GM12865 (cell line): ENCODE measurements at places on chromosomes 12 and 14.
A peak's percentile ranks its signal among the peaks of the same experiment; 100 is the strongest.

GRCh38 chr12:51846911-51847642 is 1.4 kb downstream of the FIGNL2 start:
- no peak for DNase-seq

DNA sequence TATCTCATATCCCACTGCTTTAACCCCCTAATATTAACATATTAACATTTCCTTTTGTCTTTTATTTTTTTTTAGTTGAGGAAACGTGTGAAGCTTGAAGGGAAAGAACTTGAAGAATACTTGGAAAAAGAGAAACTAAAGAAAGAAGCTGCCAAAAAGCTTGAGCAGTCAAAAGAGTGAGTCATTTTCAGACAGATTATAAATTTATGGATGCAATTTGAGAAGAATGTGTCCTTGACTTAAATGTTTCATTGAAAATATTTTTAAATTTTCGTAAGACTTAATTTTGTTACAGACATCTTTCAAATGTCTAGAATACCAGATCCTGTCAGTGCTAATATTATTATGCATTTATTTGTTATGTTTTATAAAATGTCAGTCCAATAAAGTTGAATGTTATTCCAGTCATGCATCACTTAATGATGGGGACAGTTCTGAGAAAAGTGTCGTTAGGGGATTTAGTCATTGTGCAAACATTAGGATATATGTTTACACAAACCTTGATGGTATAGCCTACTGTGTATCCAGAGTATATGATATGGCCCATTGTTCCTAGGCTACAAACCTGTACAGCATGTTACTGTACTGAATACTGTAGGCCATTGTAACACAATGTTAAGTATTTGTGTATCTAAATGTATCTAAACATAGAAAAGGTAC is 32.6 kb downstream of the CPSF2 start:
- DNase-seq: no peak

DNA sequence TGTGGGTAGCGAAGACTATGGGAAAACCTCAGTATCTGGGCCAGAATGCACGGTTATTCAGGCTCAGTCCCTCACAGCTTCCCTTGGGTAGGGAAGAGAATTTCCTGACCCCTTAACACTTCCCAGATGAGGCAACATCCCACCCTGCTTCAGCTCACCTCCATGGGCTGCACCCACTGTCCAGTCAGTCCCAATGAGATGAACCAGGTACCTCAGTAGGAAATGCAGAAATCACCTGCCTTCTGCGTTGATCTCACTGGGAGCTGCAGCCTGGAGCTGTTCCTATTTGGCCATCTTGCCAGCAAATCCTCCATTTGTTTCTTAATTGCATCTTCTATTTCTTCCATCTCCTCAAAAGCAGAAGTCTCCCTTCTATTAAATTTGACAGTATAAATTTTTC is 104.4 kb downstream of the FOXA1 start:
- no peak for DNase-seq

DNA sequence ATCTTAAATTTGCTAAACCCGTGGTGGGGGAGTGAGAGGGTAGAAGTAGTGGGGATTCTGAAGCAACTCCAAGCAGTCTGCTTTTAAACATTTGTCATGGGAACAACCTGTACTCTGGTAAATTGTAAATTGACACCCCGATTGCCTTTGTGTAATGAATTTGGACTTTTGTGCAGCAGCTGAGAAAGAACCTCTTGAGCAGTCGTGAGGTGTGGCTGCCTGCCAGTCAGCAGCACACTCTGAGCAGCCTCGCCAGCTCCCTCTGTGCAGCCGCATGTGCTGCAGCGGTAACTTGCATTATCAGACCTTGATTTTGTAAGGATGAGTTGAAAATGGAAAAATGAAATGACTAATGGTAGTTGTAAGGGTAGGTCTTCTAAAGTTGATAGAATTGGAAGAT is 74.3 kb downstream of the SUSD6 start:
- DNase-seq: no peak

GRCh38 chr12:34207858-34208257 is 185.6 kb downstream of the ALG10 start:
- DNase-seq: no peak

GRCh38 chr14:102774391-102775153 is 2.7 kb upstream of the TRAF3 start:
- peak; percentile 95 for DNase-seq

GRCh38 chr12:64160711-64161060 is 61.4 kb downstream of the KICS2 start:
- DNase-seq: no peak

DNA sequence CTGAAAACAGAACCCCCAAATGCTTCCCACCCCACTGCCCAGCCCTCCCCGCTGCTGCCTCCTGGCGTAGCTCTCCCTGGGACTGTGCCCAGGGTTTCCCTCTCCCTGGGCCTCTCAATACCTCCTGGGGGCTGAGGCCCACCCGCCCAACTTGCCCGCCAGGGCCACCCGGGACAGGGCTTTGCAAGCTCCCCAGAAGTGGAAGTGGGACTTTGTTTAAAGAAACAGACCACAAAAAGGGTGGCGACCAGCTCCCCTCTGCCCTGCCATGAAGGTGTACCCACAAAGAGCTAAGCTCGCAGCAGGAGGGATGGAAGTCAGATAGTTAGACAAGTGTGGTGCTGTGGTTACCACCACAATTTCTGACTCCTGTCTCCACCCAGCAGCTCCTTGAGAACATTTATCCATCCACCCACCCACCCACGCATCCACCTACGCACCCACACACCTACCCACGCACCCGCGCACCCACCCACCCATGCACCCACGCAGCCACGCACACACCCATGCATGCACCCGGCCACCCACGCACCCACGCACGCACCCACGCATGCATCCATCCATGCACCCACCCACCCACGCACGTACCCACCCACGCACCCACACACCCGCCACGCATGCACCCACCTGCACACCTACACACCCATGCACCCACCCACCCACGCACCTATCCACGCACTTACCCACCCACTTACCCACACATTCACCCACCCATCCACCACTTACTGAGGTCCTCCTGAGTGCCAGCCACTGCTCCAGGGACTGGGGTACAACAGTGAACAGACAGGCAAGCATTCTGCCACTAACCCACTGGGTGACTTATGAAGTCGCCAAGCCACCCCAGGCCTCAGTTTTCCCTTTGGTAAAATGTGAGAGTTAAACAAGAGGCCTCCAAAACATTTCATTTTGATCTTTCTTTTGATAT is 127.3 kb downstream of the SCARB1 start:
- no peak for DNase-seq

DNA sequence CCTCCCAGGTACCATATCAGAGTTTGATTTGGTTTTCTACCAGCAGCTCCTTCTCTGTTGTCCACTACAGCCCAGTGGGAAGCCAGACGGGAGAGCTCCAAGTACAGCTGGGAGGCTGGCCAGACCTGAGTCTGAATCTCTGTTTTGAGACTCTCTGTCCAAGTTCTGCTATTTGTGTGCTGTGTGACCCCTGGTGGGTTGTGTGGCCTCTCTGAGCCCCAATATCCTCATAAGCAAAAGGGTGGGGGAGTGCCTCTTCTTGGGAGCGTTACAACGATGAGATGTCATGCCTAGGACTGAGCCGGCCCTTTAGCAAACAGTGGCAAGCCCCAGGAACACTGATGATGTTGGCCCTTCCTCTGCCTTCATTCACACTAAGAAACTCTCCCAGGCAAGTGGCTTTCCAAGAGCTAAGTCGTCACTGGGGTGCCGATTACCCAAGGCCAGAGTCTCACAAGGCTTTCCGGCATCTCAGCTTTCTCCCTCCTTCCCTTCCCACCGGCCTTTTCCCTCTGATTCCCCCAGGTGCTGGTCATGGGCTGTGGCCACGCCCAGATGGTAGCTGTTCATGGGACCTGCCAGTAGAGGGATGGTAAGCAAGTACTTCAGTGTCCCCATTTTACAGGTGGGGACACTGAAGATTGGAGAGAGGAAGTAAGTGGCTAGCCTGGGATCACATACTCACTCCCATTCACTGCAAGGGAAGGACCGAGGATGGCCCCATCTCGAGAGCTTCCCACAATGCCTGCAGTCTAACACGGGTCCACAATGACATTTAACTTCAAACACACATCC is 47.7 kb downstream of the BCL11B start:
- DNase-seq: no peak

DNA sequence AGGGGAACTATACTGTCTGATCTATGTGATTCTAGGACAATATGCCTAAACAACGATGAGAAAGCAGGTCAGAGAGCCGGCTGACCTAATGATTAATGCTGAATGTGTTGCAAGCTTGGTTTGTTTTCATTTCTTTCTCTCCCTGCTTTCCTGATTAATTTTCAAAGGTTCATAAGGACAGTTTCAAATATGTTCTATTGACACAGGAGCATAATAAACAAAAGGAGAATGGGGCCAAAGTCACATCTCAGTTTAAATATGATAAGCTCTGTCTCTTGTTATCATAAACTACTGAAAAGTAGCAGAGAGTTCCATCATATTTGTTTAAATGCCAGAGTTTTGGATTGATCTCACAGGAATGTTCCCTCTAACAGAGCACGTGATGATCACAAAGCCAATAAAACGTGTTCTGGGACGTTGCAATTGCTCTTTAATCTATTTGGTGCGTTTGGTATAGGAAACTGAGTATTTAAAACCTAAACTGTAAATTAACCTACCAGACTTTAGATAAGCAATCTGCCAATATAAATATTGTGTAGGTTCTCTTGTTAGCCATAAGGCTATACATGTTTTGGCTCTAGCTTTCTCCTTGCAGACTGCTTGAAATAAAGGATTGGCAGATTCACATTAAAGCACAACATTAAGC is 3.7 kb upstream of the HSD17B6 start:
- no peak for DNase-seq

DNA sequence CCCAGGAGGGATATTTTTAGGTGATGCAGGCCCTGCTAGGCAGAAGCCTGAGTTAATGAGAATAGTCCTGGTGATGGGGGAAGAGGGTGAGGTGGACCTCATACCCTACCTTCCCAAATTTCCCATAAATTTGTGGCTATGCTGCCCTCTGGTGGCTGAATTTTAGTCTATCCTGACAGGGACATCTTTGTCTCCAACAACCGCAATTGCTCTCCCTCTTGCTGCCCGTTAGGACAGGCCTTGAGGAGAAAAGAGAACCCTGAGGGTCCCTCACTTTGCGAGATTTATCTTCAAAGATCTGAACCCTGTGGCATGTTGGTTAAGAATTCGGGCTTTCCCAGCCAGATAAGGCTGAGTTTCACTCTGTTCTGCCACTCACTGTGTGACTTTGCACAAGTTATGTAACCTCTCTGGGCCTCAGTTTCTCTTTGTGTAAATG is 9.8 kb upstream of the ZNF385A start:
- peak; percentile 55 for DNase-seq

- peak; percentile 85 for DNase-seq
Measured at GRCh38 chr12:116959845-116960514, 49.2 kb downstream of the FBXW8 start.

- DNase-seq: peak; percentile 61
Measured at GRCh38 chr12:32120419-32120818, 13.8 kb downstream of the BICD1 start.

- no peak for DNase-seq
Measured at GRCh38 chr12:57055824-57056223, 5.9 kb upstream of the MYO1A start.

DNA sequence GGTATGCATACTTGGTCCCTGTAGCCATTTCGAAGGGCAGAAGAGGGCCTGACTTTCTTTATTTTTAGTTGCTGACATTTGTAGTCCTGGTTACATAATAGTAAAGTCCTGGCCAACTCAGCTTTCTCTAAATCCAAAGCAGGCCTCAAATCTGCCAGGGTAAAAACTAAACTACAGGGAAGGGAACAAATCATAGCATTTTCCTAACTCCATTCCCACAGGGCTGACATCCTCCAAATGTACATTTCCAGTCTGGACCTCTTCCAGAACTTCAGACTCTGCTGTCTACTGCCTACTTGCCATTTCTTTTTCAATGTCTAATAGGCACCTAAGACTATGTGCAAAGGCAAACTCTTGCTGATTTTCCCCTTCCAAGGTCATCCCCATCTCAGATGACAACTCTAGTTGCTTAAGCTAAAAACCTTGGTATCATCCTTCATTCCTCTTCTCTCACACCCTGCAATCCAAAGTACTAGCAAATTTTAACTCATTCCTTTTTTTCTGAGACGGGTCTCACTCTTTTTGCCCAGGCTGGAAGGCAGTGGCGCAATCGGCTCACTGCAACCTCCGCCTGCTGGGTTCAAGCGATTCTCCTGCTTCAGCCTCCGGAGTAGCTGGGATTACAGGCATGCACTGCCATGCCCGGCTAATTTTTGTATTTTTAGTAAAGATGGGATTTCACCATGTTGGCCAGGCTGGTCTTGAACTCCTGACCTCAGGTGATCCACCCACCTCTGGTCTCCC is 2.0 kb downstream of the DDIT3 start:
- DNase-seq: no peak

DNA sequence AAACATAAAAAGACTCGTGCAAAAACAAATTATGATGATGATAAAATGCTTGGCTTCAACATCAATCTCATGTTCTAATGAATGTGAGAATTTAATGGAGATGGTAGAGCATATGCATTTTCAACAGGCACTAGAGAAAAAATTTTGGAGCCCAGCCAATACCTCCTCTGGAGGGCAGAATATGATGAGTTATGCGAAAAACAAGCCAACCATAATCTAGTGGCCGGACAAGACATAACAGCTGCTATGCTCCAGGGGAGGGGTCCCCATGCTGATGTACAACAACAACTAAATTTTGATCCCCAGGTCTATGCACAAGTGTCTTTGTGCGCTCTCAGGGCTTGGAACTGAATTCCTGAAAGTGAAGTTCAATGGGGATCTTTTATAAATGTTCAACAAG is 1197.5 kb downstream of the LRFN5 start:
- no peak for DNase-seq

DNA sequence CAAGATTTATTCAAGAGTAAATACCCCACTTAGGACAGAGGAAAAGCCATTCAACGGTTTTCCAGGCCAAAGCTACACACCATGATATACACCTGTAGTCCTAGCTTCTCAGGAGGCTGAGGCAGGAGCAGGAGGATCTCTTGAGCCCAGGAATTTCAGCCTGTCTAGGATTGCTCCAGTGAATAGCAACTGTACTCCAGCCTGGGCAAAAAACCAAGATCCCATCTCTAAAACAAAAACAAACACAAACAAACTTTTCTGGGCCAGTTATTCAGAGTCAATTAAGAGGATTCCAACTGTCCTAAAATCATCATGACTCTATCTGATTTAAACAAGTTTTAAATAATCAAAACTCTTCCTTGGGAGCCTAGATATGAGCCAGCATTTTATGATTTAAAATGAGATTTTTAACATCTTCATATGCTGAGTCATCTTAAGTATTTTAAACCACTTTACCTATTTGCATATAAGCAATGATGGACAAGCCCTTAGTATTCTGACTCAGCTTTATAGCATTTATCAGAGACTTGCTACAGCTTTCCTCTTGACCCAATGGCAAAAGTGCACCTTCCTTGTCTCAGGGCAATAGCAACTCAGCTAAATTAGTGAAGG is 77.1 kb downstream of the KCNMB4 start:
- DNase-seq: no peak

DNA sequence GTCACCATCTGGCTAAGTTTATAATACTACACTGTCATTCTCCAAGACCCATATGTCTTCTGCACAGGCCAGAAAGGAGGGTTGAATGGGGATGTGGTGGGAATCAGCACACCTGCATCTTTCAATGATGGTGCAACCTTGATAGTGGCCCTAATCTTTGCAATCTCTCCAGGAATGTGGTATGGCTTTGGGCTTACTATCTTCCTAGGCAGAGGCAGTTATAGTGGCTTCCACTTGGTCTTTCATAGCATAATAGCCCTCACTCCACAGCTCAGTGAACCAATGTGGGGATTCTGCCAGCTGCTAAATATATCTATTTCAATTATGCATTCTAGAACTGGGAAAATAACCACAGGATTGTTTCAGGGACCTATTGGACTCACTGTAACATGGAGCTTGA is 61.8 kb upstream of the ATP2B1 start:
- DNase-seq: no peak

- DNase-seq: no peak
Measured at GRCh38 chr12:6820166-6820565, 1.5 kb upstream of the GPR162 start.
